Kidney (tissue), 22 donors: ENCODE measurements at places on chromosomes 4 and X. TPM values are rescaled to one million over a fixed set of nuclear protein-coding genes. Genes with fewer than 3 reads are reported as not detected.

DNA sequence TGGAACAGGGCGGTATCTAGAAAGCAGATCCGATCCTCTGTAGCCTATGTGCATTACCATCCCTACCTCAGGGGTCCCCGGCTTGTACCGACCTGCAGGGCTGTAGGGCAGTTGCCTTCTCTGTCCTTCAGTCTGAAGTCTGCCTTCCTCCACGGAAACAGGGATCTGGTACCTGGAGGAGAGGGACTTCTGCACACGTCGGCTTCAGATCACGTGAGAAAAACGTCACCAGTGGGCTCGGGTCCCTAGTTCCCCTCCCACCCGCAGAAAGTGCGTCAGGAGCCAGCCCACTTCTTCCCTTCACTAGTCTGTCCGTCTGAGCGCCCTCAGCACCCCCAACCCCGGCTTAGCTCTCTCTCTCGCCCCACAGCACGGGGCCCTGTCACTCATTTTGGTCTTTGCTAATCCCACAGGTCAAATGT lies at the start of gene TCEAL5:
TSS of gene TCEAL5 (minus strand) at position 170 of the 422 bp plus-strand sequence. CDS start 2,187 bp downstream, outside the sequence.
- H3K4me3 ChIP-seq = no peak within 1 kb of the TSS
- DNase-seq = peak; percentile 69
- no peaks in the 10 kb centered on the region for H3K36me3 ChIP-seq
- H3K4me1 ChIP-seq = no peaks in the 10 kb centered on the region
- H3K27ac ChIP-seq = no peak within 1 kb of the TSS

- H3K4me1 ChIP-seq = no peaks in the 10 kb centered on the region
- H3K27me3 ChIP-seq = no peaks in the 10 kb centered on the region
- no peak overlapping the region for H3K4me3 ChIP-seq
- no peaks in the 10 kb centered on the region for H3K36me3 ChIP-seq
- no peak overlapping the region for H3K27ac ChIP-seq
- DNase-seq = no peak
These were observed 84.6 kb upstream of the STS start for GRCh38 chrX:7062903-7063302.

DNA sequence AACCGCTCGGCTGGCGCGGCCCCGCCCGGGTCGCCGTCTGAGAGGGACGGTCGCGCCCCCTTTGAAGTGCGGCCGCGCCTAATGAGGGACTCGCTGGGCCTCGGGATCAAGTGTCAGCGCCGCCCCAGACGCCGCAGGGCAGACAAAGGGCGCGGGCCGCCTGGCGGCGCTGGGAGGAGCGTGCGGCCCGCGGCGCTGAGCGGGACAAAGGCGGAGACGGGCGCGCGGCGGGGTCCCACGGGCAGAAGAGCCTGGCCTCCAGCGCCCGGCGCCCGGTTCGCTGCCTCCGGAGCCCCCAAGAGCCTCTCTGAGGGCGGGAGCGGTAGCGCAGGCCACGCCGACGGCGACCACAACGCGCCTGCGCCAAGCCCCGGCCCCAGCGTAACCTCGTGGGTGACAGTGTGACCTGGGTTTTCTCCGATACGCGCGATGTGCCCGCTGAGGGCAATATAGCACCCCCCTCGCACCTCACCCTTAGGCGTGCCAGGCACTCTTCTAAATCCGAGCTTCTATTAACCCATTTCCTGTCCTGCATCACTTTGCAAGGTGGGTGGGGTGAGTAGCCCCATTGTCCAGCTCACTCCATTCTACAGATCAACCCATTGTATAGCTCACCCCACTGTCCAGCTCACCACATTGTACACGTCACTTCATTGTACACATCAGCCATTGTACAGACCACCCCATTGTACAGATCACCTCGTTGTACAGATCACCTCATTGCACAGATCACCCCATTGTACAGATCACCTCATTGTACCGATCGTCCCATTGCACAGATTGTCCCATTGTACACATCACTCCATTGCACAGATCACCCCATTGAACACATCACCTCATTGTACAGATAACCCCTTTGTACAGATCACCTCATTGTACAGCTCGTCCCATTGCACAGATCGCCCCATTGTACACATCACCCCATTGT lies 33.7 kb upstream of the STX18 start:
- H3K4me1 ChIP-seq = peaks cover 3% of the 10 kb centered on the region
- H3K36me3 ChIP-seq = no peaks in the 10 kb centered on the region
- peak; percentile 87 for DNase-seq

GRCh38 chr4:26299254-26299882 lies 21.4 kb upstream of the RBPJ start:
- no peaks in the 10 kb centered on the region for H3K27me3 ChIP-seq
- DNase-seq = no peak
- no peaks in the 10 kb centered on the region for H3K4me1 ChIP-seq
- H3K36me3 ChIP-seq = no peaks in the 10 kb centered on the region
- H3K27ac ChIP-seq = no peak overlapping the region
- no peak overlapping the region for H3K4me3 ChIP-seq

- H3K4me1 ChIP-seq = no peaks in the 10 kb centered on the region
- H3K36me3 ChIP-seq = no peaks in the 10 kb centered on the region
- DNase-seq = no peak
These were observed 66.6 kb downstream of the EIF4E start for GRCh38 chr4:98862371-98862770.

DNA sequence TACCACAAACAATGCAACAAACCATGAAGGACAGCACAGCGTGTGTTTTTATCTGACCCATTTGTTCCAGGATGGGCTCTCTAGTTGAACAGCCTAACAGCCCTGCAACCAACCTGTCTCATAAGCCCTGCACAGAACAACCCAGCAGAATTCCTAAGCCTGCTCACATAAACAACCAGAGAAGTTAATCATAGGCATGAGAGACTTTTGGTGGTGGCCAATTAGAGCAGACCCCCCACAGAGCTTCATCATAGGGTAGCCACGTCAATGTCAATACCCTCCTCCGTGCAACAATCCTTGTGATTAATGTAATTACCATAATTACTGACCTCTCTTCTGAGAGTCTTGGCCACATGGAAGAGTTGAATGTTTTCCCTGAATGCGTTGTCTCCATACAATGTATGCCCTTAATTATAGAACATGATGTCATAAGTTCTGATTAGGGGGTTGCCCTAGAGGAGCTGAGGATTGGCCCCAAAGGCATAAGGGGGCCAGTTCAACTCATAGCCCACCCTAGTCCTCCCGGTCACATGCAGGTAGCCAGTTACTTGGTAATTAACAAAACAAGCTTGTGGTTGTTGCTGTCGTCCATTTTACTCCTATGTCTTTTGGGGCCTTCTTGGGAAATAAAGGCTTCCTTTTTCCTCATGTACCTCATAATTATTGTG lies 92.7 kb downstream of the SYNPO2 start:
- H3K4me1 ChIP-seq = no peaks in the 10 kb centered on the region
- DNase-seq = no peak
- no peak overlapping the region for H3K27ac ChIP-seq
- no peaks in the 10 kb centered on the region for H3K27me3 ChIP-seq
- H3K36me3 ChIP-seq = no peaks in the 10 kb centered on the region

DNA sequence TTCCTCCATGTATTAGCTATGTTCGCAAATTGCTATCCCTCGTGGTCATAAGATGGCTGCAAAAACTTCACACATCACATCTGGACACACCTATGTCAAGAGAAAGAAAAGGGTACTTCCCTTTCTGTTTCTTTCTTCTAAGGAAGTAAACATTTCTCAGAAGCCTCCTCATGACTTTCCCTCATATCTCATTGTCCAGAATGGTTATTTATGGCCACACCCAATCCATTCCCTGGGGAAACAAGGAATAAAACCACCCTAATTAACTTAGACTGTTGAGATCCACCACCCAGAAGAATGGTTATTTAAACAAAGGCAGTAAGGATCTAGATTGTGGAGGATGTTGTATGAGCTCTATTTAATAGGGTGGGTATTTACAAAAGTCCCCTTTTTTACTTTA lies 160.8 kb upstream of the LNX1 start:
- no peaks in the 10 kb centered on the region for H3K36me3 ChIP-seq
- no peak for DNase-seq
- H3K27ac ChIP-seq = no peak overlapping the region
- no peak overlapping the region for H3K4me3 ChIP-seq

DNA sequence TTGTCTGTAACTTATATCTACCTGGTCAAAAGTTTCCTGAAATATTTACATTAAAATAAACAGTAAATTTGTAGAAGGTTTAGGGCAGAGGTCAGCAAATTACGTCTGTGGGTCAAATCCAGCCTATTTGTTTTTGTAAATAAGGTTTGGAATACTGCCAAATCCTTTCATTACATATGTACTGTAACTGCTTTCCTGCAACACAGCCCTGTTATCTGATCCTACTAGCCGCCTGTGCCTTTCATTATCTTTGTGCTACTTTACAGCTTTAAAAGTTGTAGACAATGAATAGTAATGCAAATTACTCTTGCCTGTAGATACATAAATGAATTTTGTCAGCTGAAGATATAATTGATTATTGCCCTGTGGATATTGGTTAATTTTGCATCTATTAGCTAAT lies 369.6 kb upstream of the SLC7A11 start:
- H3K4me1 ChIP-seq = no peaks in the 10 kb centered on the region
- no peaks in the 10 kb centered on the region for H3K27me3 ChIP-seq
- no peaks in the 10 kb centered on the region for H3K36me3 ChIP-seq
- no peak for DNase-seq
- H3K4me3 ChIP-seq = no peak overlapping the region
- H3K27ac ChIP-seq = no peak overlapping the region

- H3K4me1 ChIP-seq = no peaks in the 10 kb centered on the region
- no peaks in the 10 kb centered on the region for H3K36me3 ChIP-seq
- no peak overlapping the region for H3K27ac ChIP-seq
- no peak overlapping the region for H3K4me3 ChIP-seq
- H3K27me3 ChIP-seq = no peaks in the 10 kb centered on the region
- no peak for DNase-seq
These were observed 69.5 kb downstream of the IL15 start for GRCh38 chr4:141705747-141706377.

DNA sequence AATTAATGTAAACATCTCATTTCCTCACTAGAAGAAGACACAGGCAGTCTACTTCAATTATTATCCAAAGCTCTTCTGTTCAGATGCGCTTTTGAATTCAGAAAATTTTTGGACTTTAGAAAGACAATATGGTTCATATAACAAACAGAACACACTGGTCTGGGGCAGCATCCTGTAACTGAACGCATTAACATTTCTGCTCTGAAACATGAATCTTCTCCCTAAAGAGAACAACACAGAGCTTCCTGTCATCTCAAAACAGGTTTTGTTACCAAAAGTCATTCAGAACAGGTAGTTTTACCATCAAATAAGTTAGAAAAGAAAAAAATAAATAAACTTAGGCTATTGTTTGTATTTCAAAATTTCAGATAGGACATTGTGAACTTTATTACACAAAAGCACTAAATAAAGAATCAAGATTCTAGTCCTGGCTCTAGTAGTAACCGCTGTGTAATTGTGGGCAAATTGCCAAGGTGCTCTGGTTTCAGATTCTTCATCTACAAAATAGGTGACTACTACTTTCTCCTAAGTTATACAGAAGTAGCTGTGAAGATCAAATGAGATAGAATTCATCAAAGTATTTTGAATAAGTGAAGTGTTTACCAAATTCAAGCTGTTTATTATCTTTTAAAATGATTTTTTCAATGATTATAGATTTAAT lies 252.3 kb upstream of the RASGEF1B start:
- DNase-seq = no peak
- no peaks in the 10 kb centered on the region for H3K36me3 ChIP-seq
- no peak overlapping the region for H3K4me3 ChIP-seq
- H3K27me3 ChIP-seq = no peaks in the 10 kb centered on the region

GRCh38 chrX:53440101-53440500 lies 5.9 kb upstream of the HSD17B10 start:
- no peaks in the 10 kb centered on the region for H3K36me3 ChIP-seq
- no peak overlapping the region for H3K27ac ChIP-seq
- H3K4me3 ChIP-seq = no peak overlapping the region
- peaks cover 18% of the 10 kb centered on the region for H3K27me3 ChIP-seq
- no peaks in the 10 kb centered on the region for H3K4me1 ChIP-seq
- DNase-seq = no peak

- no peak overlapping the region for H3K4me3 ChIP-seq
- H3K27ac ChIP-seq = no peak overlapping the region
- no peak for DNase-seq
- H3K27me3 ChIP-seq = no peaks in the 10 kb centered on the region
- no peaks in the 10 kb centered on the region for H3K4me1 ChIP-seq
These were observed 8.1 kb upstream of the ATP6AP1 start for GRCh38 chrX:154420402-154420756.

DNA sequence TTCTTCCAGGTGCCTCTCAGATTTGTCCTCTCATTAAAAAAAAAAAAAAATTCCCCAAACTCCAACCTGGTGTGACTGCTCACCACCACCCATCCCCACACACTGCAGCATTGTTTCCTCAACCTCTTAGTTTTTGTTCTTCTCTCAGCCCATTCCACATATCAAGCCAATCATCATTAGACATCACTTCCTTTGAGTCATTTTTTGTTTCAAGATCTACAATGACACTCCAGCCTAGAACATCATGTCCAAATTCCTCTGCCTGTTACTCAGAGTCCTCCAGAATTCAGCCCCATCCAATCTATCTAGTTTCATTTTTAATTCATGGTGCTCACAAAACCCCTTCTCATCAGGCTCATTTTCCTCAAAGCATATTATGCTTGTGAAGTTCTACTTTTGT lies 262.5 kb upstream of the TEX13A start:
- H3K4me1 ChIP-seq = no peaks in the 10 kb centered on the region
- H3K4me3 ChIP-seq = no peak overlapping the region
- no peak for DNase-seq
- no peaks in the 10 kb centered on the region for H3K36me3 ChIP-seq
- H3K27me3 ChIP-seq = no peaks in the 10 kb centered on the region

DNA sequence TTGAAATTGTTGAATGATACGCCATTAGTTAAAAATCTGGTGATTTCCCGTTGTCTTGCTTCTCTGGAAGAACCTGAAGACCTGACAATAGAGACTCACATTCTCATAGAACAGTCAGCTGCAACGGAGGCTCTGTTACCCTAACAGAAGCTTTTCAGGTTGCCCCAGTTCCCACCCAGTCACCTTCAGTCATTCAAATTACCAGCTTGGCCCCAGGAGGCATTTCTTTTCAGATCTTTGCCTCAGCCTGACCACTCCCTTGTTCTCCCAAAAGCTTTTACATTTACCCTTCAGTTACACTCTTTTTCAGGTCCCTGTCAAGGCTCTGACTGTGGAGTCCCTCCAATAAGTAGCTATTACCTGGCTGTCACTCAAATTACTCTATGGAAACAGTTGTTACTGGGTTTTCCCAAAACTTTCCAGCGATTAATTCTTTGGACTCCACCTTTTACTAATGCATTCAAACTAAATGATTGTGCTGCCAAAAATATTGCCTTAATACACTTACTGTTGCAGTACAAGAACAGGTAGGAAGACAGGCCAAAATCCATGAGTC lies 162.2 kb upstream of the FTHL17 start:
- DNase-seq = no peak
- H3K4me3 ChIP-seq = no peak overlapping the region
- H3K27ac ChIP-seq = no peak overlapping the region
- H3K36me3 ChIP-seq = no peaks in the 10 kb centered on the region
- H3K27me3 ChIP-seq = no peaks in the 10 kb centered on the region
- no peaks in the 10 kb centered on the region for H3K4me1 ChIP-seq

- DNase-seq = peak; percentile 91
- H3K4me1 ChIP-seq = peaks cover 2% of the 10 kb centered on the region
- peak within 1 kb of the TSS; percentile 43 for H3K27ac ChIP-seq
- peak within 1 kb of the TSS; percentile 79 for H3K4me3 ChIP-seq
- peaks cover 2% of the 10 kb centered on the region for H3K36me3 ChIP-seq
- H3K27me3 ChIP-seq = no peaks in the 10 kb centered on the region
These were observed at the start of gene MAGEE1 for GRCh38 chrX:76427560-76428242. Gene MAGEE1, plus strand, starts transcription at chrX:76427710. Its CDS starts 221 bp downstream, at chrX:76427931.

PPM1K gene
- 20.9 TPM for total RNA-seq

UGT2B11 gene
- total RNA-seq = not detected

EGF gene
- total RNA-seq = 3.3 TPM

SHISA3 gene
- 31.7 TPM for total RNA-seq

CT45A1 gene
- total RNA-seq = not detected

HS6ST2 gene
- 2.0 TPM for total RNA-seq

DCX gene
- total RNA-seq = 0.09 TPM
